ENCODE measurements at places on chromosomes 1 and 21.

GRCh38 chr1:921011-921837, 2.5 kb upstream of the SAMD11 start:
- DNase-seq: peak; percentile 90

- no peak for DNase-seq
These were observed 233.1 kb downstream of the RERE start for GRCh38 chr1:8584316-8584715.

- no peak for DNase-seq
These were observed 1370.4 kb upstream of the PRMT6 start for GRCh38 chr1:105686026-105686425.

DNA sequence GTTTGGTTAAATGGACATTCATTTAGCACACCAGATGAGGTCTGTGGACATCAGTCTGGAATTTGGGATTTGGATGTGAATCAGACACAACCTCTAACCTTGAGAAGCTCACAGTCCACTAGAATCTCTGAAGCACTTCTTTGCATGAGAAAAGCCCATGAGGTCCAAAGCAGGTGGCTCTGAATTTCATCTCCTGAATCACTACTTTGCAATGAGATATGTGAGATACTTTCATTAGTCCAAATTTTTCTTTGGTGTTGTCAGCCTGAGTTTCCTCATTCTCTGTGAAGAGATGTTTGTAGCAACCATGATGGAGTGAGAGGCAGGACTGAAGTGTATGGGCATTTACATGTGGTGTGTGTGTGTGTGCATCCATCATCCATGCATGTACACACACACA, 16.5 kb upstream of the LCE2D start:
- DNase-seq: peak; percentile 12

- no peak for DNase-seq
These were observed 40.9 kb downstream of the ATP6V1G3 start for GRCh38 chr1:198499588-198499987.

DNA sequence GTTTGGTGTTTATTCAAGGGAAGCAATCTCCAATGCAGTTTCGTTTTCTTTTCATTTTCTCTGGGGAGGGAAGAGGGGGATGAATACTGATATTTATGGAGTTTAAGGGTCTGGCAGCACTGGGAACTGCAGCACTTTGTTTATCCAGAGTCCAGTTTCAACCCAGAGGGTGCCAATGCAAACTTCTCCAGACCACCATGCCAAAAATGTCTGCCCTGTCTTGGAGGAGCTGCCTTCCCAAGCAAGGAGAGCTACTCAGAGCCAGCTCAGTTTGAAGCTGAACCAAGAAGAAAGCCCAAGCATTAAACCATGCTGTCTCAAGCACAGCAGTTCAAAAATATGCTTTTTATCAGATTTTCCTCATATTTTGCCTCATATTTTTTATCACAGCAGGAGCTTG, 589.7 kb downstream of the LMO4 start:
- DNase-seq: no peak

GRCh38 chr1:153567621-153568366, 2.1 kb upstream of the S100A2 start:
- no peak for DNase-seq

DNA sequence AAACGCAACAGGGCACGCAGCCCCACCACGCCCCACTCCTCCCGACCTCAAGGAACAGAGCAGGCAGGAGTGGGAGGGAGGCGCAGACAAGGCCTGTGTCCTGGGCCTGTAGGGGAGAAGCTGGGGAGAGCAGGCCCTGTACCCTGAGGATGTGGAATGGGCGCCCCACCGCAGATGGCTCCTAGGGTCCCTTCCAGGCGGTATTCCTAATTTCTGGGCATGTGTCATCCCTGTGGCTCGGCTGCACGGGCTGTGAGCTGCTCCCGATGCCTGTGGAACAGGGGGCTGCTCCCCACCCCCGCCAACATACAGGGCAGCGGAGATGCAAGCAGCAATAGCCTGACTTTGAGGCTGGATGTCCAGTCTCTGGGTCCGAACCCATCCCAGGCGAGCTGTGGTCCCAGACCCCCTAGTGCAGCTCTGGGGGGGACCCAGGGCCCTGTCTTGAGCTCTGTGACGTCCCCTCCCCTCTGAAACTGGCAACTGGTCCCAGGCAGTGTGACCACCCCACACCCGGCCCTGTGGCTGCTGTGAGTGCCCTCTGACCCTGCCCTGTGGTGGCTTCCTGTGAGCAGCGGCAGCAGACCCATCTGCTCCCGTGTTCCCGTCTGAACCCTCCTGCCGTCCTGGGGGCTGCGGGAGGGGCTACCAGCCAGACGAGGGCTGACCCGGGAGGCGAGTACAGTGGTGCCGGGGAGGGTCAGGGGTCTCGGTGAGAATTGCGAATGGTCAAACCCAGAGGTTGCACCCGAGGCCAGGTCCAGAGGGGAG, 13.9 kb upstream of the COL6A2 start:
- DNase-seq: no peak

GRCh38 chr1:48472638-48473037, 634 bp upstream of the SPATA6 start:
- DNase-seq: no peak

DNA sequence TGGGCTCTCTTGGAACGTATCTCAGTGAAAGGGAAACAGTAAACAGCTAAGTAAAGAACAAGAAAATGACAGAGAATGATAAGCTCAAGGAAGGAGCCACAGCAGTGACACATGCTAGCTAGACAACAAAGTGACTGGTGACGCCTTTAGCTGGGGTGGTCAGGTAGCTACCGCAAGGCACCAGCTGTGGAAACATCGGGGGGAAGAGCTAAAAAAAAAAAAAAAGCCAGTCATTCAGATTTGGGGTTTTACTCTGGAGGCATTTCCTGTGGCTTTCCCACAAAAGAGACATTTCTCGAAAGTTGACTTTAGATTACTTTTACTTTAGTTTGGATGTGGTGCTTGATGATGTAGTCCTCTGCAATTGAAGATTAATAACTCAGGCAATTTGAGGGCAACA, 2.1 kb downstream of the FHAD1 start:
- DNase-seq: no peak

DNA sequence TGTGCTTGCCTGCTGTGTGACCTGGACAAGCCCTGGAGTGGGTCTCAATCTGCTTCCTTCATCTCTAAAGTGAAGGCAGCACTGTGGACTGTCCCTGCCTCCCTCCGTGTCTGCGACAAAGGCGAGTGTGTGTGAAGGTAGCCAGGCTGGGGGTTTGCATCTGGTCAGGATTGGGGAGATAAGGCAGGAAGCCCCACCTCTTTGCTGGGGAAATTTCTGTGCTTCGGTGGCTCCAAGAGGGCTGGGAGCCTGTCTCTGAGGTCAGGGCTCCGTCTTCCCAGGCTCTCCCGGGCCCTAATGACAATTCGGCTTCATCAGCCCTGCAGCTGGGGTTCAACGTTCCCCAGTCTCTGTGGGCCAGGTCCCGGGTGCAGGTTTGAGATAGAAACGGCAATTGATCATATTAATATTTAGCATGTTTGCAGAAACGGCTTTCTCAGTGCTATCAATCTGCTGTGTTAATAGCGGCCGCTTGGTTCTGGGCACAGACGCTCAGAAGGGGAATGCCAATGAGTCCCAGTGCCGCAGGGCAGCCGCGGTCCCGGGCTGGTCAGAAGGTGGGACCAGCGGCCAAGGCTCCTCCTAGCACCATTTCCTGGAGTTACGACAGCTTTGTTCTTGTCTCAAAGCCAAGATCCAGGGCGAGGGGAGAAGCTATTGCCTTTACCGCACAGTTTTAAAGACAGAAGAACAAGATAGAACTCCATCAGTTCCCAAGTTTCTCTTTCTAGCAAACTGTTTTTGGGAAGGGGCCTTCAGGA, 105.7 kb downstream of the PRDM16 start:
- peak; percentile 88 for DNase-seq

- DNase-seq: no peak
These were observed 5.5 kb downstream of the CFAP410 start for GRCh38 chr21:44333509-44334328.

- DNase-seq: no peak
These were observed 8.3 kb upstream of the FASLG start for GRCh38 chr1:172650474-172651193.

- DNase-seq: peak; percentile 20
These were observed 280.3 kb downstream of the FAM72C start for GRCh38 chr1:143691400-143691891.

DNA sequence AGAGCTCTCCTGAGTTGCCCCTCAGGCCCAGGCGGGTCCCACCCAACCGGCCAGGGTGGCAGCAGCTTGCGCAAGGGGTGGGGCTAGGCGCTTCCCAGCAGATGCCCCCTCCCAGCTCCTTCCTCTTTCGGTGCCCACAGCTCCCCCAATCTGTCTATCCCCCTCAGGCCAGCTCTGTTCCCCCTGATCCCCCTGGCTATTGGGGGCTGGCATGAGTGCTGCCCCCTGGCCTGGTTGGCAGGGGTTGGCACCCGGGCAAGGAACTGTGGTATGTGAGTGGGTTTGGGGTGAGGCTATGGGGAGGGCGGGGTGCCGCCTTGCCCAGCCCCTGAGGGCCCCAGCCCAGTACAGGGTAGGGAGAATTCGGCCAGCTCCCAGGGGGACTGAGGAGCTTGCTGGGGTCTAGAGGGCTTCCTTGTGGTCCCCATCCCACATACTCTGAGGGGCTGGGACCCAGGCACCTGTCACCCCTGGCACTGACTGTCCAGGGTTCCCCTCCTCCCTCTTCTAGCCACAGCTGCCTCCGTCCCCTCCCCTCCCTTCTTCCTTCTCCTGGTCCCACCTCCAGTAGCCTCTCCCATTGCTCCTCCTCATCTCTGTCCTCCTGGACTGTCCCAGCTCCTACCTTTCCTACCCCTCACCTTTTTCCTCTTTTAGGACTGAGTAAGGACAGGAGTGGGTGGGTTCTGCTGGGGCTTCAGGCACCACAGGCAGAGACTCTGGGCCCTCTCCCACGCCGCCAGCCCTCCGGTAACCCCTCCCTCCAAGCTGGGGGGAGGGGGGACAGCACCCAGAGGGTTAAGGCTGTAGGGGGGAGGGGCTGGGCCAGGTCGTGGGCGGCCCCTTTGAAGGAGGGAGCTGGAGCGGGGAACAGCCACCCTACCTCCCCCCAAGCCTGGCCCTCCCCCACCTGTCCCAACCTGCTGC, 5.7 kb downstream of the ZBTB7B start:
- DNase-seq: no peak

DNA sequence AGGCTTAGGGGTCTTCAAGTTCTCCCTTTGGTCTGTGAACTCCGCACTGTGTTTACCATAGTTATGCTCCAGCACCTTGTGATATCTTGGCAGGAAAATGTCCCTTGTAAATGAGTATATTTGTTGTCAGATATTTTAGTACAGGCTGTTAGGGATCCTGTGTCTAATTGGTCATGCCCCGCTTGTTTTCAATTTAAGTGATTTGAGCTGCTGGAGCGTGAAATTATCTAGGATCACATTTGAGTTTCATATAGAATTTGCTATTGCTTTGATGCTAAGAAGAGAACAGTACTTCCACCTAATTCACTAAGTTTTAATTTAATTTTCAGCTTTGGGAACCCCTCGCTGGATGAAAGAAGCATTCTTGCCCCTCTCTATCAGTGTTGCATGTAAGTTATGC, 15.4 kb upstream of the TOR3A start:
- no peak for DNase-seq

- peak; percentile 71 for DNase-seq
These were observed 517 bp downstream of the LRIG2 start for GRCh38 chr1:113073479-113073950.

GRCh38 chr21:14991957-14992356, 72.8 kb downstream of the NRIP1 start:
- DNase-seq: no peak

GRCh38 chr1:63068626-63069025, 253.7 kb upstream of the FOXD3 start:
- DNase-seq: no peak

DNA sequence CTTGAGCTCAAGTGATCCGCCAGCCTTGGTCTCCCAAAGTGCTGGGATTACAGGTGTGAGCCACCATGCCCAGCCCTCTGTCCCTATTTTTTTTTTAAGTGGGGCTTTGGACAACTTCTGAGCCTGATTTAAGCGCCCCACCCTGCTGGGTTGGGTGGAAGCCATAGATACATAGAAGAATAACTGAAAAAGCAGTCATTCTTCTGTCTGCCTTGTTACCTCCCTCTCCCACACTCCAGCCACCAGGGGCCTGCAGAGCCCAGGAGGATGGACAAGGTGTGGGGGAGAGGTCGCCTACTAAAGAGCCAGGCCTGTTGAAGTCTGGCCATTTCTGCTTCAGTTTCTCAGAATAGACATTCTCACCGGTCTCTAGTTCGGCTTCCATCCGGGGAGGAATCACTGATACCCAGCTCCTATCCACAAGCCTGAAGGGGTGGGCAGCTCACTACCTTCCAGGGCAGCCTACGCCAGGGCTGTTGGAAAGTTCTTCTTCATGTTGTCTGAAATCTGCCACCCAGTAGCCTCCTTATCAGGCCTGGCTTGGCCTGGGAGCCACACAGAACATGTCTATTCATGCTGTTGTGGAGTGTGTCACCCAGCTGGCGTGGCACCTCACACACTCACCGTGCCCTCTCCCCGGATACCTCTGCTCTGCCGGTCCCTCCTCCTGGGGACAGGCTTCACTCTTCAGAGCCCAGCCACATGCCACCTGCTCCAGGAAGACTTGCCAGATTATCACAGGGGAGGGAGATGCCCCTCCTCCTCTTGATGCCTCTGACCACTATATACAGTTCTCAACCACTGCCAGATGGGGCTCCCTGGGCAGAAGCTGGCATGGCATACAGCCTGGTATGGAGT, 27.7 kb downstream of the KNCN start:
- no peak for DNase-seq

DNA sequence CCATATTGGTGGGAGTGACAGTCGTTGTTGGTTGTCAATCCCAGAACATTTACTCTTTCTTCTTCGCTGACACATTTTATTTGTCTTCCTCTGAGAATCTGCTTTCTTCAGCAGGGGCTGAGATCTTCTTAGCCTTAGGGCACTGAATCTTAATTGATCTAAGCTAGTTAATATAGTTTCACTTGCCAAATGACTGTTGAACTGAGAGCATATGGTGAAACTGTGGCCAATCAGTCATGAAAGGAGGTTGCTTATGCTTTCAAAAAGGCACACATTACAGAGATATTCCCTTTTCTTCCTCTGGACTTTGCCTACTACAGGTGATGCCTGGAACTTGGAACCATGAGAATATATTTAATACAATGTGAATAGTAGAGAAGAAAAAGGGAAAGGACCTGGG, 60.0 kb upstream of the KIAA0040 start:
- no peak for DNase-seq

GRCh38 chr1:205976708-205977401, 26.3 kb downstream of the RAB7B start:
- peak; percentile 67 for DNase-seq

- DNase-seq: peak; percentile 49
These were observed 6.4 kb downstream of the LAMC1 start for GRCh38 chr1:183029591-183030000.

GRCh38 chr1:39542924-39543323, 33.7 kb downstream of the PABPC4 start:
- DNase-seq: no peak

Measured in AG08396 (cell line).